Stimulated activated CD4-positive, alpha-beta T cell treated with anti-CD3 and anti-CD28 coated beads, Interleukin-12 subunit alpha, Interleukin-12 subunit beta, amount 100 ng/mL, for 48 hours (primary cell): ENCODE measurements at places on chromosomes 12 and 14.

DNA sequence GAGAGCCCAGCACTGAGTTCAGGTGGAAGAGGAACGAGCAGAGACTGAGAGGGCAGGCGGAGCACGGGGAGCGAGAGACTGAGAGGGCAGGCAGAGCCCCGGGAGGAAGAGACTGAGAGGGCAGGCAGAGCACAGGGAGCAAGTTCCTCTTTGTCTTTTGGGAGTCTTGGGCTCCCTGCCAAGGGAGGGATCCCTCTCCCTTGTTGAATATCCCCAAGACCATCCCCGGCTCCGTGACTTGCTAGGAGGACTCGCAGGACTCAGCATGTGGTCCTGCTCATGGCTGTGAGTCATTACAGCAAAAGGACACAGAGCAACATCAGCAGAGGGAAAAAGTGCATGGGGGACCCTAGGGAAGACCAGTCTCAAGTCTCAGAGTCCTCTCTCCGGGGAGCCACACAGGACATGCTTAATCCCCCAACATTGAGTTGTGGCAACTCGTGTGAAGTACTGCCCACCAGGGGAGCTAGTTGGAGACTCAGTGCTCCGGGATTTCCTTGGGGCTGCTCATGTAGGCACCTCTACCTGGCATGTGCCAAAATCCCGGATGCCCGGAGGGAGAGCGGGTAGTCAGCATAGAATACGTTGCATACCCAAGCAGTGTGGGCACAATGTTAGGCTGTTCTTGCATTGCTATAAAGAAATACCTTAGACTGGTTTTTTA is 81.0 kb downstream of the CCDC92 start:
- no peak for DNase-seq

DNA sequence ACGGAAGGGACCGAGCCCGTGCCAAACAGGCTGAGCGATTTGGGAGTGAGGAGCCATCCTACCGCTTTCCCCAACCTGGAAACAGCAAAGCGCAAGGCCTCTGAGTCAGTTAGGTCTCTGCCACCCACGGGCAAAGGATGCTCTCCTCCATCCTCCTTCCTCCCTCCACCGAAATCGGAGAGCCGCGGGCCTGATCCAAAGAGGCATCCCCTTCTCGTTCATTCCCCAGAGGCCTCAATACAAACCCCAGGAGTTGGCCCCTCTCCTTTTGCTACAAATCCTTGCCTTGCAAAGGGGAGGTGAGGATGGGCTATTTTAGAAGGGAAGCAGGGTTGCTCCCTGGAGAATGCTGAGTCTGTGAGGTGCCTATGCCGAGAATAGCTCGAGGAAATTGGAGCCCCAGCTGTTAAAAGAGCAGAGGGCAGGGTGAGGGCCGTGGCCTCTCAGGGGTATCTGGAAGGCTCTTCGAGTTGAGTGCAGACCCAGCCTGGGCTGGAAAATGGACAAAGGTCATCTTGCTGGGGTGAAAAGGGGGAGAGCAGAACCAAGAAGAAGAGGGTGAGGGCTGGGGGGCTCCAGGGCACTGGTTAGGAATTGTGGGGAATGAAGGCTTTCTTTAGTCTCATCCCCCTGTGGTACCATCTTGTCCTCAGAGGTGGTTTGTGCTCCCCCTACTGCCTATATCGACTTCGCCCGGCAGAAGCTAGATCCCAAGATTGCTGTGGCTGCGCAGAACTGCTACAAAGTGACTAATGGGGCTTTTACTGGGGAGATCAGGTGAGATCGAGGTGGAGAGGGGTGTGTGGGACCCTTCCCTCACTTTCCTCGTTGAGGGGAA is 1.1 kb downstream of the TPI1 start:
- DNase-seq = no peak

- no peak for DNase-seq
These were observed 2.2 kb upstream of the LRP1 start for GRCh38 chr12:57126061-57126460.

DNA sequence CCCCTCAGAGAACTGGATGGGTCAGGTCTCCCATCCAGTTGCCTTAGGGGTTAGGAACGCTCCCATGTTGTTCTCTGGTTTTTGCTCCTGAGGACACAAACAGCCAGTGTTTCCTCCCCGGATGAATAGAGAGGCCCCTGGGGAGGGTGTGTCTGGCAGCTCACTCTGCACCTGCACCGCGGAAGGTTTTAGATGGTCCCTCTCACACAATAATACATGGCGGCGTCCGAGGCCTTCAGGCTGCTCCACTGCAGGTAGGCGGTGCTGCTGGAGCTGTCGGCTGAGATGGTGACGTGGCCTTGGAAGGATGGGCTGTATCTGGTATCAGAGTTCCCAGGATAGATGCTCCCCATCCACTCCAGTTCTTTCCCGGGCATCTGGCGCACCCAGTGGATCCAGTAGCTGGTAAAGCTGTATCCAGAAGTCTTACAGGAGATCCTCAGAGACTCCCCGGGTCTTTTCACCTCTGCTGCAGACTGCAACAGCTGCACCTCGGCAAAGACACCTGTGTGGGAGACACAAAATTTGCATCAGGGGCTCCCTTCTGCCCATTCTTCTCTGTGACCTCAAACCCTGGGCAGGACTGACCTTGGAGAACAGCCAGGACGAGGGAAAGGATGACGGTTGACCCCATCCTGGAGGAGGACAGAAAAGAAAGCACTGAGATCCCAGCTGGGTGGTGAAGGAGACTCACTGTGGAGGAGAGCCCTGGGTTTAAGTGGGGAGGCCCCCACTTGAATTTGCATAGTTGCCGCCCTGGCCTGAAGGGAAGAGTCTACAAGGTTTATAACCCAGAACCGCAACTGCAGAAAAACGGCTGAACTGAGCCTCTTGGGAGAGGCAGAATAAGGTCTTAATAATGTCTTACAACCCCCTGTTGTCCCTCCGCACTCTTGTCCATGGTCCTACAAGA is 1324.8 kb downstream of the TMEM121 start:
- no peak for DNase-seq

DNA sequence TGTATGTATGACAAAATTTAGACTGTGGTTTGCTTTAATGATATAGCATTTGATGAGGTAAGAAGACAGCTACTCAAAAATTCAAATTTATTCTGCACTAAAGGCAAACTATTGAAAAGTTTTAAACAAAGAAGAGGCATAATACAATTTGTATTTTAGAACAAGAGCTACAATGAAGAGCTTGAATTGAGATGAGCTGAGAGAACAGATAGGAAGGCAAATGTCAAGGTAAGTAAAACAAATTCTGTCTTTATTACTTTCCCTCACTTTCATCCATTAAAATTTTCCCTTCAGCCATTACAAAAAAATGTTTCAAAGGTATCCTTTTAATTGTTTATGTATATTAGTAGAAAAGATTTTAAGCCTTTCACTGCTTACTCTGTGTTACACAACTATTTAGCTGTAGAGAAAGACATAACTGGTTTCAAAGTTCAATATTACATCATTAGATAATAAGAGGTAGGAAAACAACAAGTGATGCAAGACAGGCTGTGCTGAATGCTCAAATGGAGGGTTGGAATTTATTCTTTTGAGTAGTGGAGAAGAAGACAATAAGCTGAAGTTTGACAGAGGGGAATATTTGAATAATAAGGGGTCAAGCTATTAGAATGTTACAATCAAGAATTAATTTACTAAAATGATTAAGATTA is 1334.1 kb downstream of the FSCB start:
- DNase-seq = no peak
